ENCODE measurements at places on chromosomes 3 and 15.

DNA sequence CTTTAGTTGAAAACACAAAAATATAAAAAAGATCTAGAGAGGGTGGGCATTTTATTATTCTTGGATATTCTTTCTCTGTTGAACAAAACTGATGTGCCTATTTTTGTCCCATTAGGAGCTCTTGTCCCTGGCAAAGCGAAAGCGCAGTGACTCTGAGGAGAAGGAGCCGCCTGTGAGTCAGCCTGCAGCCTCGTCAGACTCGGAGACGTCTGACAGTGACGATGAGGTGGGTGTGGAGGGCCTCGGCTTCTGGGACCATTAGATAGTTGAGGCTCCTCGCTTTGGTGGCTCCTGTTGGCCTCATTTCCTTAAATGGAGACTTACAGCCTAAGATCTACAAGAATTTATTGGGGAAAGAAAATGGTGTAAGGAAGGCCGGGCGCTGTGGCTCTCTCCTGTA is 21.3 kb downstream of the RTF1 start:
- no peak for ATAC-seq

DNA sequence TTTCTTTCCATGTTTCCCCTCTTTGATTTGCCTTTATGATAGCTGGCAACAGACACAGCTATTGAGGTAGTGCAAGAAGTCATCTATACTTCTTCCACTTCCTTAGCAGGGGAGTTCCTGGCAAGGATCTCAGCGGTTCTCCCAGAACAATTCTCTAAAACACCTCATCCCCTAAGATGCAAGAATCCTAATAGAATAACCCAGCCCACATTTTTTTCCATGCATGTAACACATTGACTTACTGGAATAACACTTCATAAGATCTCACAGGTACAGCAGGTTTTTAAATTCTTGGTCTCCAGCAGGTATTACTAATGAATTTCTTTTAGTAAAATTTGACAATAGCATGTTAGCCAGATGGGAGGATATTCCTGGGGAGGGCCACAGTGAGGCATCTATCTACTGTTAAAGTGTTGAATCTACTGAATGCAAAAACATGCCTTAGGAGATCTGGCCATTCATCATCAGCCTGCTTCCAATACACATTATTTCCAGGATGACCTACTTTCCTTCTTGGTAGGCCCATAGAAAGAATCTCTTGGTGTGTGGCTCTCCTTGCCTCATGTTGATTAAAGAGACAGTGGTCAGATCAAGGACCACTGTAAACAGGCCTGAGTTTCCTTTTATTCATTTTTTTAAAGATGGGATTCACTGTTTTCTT is 78.5 kb downstream of the RAD18 start:
- ATAC-seq, result no peak

DNA sequence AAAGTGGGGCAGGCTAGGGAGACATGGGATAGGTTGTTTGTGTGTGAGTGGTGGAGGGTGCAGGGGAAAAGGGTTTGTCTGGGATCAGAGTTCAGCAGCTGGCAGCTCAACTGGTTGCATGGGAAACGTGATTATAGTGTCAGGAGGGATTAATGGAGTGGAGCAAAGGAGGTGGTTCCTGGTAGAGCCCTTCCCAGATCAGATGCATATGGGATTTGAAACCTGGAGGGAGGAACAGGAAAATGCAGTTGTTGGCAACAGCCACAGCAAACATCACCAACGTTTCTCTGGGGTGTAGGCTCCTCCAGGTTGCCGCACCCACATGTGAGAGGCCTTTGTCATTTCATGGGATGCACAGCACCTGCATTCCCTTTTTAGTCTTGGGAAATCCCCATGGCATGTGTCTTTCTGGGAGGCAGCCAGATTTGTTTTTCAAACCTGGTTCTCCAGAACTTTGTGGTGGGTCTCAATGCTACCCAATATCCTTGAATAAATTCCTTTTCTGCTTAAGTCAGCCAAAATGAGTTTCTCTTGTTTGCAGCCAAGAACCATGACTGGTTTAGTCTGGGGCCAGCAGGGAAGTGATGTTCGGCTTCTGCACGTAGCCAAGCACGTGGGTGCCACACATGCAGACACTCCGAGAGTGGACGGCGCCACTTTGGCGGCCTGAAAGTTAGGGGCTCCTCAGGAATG is 61.3 kb downstream of the BDH1 start:
- ATAC-seq, result no peak

DNA sequence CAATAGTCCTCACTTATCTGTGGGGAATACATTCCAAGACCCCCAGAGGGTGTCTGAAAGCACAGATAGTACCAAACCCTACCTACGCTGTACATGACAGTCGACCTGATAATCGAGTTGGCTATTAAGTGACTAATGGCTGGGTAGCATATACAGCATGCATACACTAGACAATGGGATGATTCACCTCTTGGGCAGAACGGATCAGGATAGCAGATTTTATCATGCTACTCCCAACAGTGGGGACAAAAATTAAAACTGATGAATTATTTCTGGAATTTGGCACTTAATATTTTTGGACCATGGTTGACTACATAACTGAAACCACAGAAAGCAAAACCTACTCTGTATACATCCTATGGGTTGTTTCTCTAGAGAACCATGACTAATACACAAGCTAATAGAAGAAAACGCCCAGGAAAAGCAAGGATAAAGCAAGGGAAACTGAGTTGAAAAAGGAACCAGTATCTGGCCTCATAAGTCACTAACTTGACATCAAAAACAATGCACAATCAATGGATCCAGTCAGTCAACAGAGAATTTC is 15.5 kb downstream of the ATG3 start:
- ATAC-seq, result no peak

- ATAC-seq, result peak; percentile 19
These were observed 1.1 kb downstream of the ZBTB47 start for GRCh38 chr3:42654331-42655201.

GRCh38 chr3:4416961-4417360 is 50.1 kb downstream of the SUMF1 start:
- ATAC-seq, result no peak

- no peak for ATAC-seq
These were observed 193.1 kb downstream of the ERC2 start for GRCh38 chr3:56275120-56275519.

GRCh38 chr3:124272605-124273151 is 280.8 kb upstream of the ROPN1 start:
- no peak for ATAC-seq

DNA sequence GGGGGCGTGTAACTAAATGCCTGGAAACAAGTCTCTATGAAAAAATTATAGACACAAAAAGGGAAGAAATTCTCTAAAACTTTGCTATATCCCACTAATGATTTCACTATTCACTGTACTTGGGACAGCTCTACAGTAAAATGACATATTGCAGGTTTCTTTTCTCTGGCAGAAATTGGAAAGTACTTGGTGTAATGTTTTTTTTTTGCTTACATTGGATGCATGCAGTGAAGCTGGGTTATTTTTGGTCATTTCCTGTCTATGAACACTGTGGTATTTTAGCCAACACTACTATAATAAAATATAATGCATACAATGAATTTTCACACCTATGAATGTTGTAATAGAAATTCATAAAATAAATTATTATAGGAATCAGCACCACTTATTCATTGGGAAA is 109.7 kb downstream of the LRRC49 start:
- no peak for ATAC-seq

DNA sequence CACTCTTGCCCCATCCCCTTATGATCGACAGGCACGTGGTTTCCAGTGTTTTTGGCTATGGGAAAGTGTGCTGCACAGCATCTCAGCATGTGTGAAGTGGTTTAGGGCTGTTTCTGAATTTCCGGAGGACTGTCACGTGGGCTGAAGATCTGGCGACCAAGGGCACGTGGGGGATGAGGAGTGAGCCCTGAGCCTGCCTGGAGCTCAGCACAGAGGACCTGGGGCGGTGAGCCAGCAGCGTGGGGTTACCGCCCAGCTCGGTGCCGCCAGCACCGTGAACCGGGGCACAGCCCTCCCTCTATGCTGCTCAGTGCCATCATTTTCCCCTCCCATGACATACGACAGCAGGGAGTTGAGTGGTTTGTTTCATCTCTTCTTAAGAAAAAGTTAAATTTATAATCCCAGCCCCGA is 150.2 kb downstream of the DNAJB8 start:
- ATAC-seq, result no peak

GRCh38 chr3:50204804-50205412 is at the start of gene SLC38A3:
Gene SLC38A3 (plus strand): TSS chr3:50205271. CDS start chr3:50214200, 8,929 bp downstream.
- ATAC-seq, result no peak

DNA sequence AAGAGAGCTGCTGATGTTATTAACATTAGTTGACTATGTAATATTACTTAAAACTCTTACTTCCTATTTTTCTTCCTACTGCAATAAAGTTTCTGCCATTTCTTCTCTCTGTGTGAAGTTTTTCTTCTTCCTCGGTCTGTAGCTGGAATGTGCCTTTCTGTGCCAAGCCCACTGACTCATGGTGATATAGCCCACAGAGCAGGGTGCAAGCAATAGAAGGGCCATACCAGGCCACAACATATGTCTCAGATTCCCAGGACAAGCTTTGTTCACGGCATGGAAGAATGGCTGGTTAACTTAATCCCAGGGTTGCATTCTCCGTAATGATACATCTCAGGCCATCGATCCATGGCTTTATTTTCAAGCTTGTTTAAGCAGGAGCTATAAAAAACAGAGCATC is 815.3 kb downstream of the TUSC7 start:
- no peak for ATAC-seq

DNA sequence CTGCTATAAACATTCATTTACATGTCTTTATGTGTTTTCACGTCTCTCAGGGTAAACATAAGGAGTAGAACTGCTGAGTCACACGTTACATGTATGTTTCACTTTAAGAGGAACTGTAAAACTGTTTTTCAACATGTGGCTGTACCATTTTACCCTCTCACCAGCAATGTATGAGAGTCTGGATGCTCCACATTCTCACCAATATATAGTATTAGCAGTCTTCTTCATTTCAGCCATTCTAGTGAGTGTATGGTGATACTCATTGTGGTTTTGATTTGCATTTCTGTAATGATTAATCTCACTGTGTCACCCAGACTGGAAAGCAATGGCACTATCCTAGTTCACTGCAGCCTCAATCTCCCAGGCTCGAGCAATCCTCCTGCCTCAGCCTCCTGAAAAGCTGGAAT is 37.1 kb downstream of the PHC3 start:
- ATAC-seq, result peak; percentile 51

GRCh38 chr15:101228313-101228712 is 23.5 kb downstream of the CHSY1 start:
- ATAC-seq, result no peak

All from stimulated activated memory B cell treated with anti-CD40 and anti-IgM and Interleukin-4, amounts not matched to agents 10 μg/mL and 1 μg/mL and 100 μg/mL, for 72 hours (primary cell).